NCI-H524 (cell line): ENCODE measurements at places on chromosomes 16 and 17.

DNA sequence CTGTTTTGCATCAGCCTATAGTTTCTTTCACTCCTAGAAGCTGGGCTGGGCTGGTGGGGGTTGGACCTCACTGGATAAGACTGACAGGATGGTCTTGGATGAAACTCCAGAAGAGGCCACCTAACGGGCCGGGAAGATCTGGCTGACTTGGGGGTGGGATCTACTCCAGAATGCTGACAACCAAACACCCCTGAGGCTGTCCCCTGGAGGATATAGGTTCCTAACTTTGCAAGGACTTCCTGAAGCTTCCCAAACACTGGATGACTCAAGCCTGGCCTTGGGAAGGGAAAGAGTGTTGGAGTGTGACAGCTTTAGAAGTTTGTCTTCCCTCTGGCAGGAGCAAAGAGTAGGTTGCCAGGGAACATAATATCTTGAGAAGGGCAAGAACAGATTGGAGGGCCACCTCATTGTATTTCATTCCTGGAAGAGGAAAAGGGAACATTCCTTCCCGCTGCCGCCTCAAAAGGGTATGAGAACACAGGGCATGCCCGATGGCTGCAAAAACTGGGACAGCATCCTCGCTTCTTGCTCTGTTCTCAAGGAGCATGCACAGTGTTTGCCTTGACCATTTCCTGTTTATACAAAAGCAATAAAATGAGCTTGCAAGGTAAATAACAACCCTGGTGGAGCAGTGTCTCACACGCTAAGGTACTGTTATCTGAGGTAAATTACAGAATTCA, 6.8 kb upstream of the CYB5B start:
- no peak for DNase-seq

- DNase-seq = no peak
Measured at GRCh38 chr17:62753562-62753961, 54.6 kb downstream of the MARCHF10 start.

DNA sequence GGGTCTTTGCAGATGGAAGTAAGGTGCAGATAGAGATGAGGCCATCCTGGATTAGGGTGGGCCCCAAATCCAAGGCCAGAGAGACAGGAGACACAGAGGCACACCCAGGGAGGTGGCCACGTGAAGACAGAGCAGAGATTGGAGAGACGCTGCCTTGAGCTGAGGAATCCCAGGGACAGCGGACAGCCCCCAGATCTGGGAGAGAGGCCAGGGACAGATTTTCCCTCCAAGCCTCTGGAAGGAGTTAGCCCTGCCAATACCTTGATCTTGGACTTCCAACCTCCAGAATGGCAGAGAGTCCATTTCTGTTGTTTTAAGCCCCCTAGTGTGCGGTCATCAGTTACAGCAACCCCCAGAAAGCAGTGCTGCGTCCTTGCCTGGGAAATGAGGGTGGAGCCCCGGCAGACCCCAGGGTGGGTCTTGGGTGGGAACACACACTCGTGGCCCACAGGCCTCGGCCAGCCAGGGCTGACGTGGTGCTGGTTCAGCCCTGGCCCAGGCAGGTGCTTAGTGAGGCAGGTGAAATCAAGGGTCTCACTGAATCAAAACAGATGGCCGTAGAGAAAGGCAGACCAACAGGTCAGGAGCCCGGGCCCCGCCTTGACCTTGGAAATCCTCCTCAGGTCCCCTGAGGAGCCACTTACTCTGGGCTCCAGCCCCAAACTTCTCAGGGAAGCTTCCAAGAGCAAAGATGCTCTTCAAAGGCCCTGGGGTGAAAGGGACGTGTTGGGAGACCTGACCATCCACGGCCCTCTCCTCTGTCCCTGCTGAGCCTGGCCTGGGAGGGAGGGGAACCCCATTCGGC, 169.3 kb downstream of the RBFOX3 start:
- DNase-seq = no peak

DNA sequence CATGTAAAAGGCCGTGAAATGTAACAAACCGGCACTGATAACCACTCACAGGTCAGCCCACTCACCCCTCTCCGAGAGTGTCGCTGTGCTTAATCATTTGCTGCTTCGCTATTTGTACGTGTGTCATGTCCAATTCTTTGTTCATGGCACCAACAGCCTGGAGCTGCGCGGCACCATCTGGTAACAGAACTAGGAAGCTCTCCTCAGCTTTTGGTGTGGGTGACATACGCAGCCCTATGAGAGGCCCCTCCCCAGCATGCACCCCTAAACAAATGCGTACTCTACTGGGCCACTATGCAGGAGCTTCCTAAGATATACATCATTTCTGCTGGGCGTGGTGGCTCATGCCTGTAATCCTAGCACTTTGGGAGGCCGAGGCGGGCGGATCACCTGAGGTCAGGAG, 2.3 kb upstream of the PECAM1 start:
- no peak for DNase-seq

- DNase-seq = no peak
Measured at GRCh38 chr17:72502371-72503341, 381.8 kb downstream of the SOX9 start.

DNA sequence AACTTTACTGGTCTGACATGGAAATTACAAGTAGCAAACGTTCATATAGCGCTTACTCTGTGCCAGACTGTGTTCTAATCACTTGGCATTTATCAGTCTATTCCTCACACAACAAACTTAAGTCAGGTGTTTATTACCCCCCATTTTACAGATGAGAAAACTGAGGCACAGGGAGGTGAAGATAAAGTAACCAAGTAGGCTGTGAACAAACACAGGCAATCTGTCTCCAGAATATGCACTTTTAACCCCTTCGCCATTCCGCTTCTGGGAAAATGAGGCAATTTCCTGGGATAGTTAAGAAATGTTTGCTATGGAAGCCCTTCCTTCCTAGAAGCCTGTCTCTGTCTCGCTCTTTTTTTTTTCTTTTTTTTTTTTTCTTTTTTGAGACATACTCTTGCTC, 12.2 kb upstream of the CXCL16 start:
- no peak for DNase-seq

- no peak for DNase-seq
Measured at GRCh38 chr16:77213542-77214106, 14.4 kb downstream of the SYCE1L start.

- no peak for DNase-seq
Measured at GRCh38 chr16:81505011-81505661, 60.5 kb downstream of the CMIP start.

- peak; percentile 4 for DNase-seq
Measured at GRCh38 chr17:82296511-82297279, 20.7 kb downstream of the CD7 start.

GRCh38 chr16:180101-180675, at the start of gene HBQ1:
HBQ1 (plus strand) TSS chr16:180459; CDS start chr16:180487, 28 bp downstream.
- peak; percentile 76 for DNase-seq

DNA sequence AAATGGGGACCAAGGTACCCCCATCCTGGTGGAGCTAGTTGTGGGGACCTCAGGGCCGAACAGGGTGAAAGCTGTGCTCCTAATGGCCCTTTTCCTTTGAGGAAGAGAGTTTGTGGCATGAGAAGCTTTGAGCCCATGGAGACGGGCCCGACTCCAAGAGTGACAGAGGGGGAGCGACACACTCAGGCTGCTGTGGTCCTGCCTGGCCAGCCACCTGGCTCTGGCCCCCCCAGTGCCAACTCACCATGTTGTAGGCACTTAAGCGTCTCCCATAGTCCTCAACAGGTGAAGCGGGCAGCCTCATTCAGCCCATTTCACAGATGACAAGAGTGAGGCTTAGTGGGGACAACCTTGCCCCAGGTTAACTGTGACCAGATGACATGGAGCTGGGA, 1.6 kb downstream of the IL21R start:
- DNase-seq = no peak

GRCh38 chr17:76542566-76542971, 2.7 kb downstream of the PRCD start:
- no peak for DNase-seq

- no peak for DNase-seq
Measured at GRCh38 chr16:8087146-8087545, 503.2 kb downstream of the TMEM114 start.

- DNase-seq = no peak
Measured at GRCh38 chr16:78957317-78958100, 643.0 kb downstream of the MAF start.

- no peak for DNase-seq
Measured at GRCh38 chr16:88871349-88871702, 4.9 kb upstream of the PABPN1L start.

DNA sequence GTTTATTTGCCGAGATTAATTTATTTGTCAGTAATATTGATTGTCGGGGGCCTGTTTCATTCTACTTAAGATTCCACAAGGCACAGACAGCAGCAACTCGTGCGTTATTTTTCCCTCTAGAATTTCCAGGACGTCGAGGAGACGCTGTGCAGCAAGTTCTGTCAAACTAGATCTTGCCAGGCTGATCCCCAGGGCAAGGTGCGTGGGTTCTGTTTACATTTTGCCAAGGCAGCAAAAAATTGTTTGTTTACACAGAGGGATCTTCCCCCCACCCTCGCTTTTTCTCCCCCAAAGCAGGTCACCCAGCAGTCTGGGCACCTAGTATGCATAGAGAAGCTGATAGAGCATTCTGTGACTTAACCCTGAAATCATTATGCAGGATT, 111.4 kb downstream of the IRX3 start:
- no peak for DNase-seq

- DNase-seq = no peak
Measured at GRCh38 chr16:24440306-24440705, 99.1 kb upstream of the RBBP6 start.

DNA sequence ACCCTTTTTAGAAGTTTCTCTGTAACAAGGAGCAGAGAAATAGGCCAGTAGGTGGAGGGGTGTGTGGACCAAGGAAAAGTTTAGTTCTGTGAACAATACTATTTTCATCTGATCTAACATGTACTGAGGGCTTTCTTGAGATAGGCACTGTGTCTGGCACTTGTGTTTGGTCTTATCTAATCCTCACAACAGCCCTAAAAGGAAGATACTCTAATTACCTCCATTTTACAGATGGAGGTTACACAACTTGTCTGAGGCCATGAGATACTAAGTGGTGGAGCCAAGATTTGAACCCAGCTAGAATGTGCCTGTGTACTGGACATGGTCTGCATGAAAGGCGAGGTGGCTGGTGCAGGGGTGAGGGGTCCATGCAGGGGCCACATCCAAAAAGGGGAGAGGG, 4.5 kb downstream of the TNFSF12 start:
- DNase-seq = no peak
